ENCODE measurements at places on chromosomes 2 and 18.

GRCh38 chr18:33744032-33744697 lies 166.1 kb downstream of the ASXL3 start:
- no peak for DNase-seq

GRCh38 chr18:56238576-56238975 lies 399.8 kb downstream of the TXNL1 start:
- no peak for DNase-seq

DNA sequence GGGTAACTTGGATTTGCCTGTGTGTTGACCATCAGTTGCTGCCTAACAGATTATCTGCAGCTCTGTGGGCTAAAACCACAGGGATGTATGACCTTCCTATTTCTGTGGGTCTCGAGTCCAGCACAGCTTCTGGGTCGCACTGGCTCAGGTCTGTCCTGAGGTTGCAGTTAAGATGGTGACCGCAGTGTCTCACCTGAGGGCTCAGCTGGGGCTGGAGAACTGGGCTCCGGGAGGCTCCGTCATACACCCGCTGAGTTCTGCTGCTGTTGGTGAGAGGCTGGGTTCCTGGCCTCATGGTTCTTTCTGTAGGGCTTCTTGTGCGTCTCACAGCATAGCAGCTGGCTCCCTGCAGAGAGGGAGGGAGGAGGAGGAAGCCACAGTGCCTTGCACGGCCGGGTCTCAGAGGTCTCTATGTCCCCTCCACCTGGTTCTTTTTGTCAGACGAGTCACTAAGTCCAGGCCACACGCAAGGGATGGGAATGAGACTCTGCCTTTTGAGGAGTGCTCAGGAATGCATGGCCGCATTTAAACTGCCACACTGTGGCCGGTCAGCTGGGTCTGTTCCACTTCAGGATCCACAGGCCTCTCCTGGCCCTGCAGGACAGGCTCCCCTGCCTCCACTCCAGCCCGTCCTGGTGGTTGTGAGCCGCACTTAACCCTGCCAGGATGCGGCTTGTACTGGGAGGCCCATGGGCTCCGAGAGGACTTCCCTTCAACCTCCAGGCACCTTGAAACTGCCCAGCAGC lies 67.2 kb downstream of the ADI1 start:
- DNase-seq = no peak

DNA sequence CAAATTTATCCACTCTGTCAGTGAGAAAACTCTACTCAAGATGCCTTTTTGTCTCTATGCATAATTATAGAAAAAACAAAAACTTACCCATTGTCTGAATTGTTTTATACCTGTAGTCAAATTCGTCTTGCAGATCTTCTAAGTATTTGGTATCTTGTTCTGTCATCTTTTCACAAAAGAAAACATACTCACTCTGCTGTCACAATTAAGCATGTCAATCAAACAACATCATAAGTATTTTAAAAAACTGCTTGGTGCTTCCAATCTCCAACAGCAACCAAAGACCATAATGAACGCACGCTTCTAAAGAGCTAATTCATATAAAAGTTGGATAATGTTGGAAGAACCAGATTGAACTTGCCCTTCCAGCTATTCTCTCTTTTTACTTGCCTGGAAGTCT lies 55.6 kb upstream of the STAT1 start:
- no peak for DNase-seq

- no peak for DNase-seq
These were observed 47.5 kb downstream of the MRPS5 start for GRCh38 chr2:95073856-95074662.

DNA sequence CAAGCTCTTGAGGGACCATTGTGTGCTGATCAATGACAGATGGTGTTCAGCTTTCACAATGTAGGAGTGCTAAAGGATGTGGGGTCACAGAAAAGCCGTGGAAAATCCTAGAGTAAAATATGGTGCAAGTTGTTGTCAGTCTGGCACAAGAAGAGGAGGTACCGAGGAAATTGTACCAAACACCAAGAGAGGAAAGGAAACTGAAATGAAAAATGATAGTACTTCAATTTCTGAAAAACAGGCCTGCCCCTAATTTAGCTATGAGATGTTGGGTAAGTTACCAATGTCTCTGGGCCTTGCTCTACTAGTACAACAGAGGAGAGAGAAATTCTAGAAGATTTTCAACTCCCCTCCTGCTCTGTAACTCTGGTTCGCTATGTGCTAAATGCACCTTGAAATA lies 78.8 kb upstream of the PELI1 start:
- DNase-seq = no peak

- no peak for DNase-seq
These were observed 1.8 kb downstream of the ASIC4 start for GRCh38 chr2:219515874-219516629.

DNA sequence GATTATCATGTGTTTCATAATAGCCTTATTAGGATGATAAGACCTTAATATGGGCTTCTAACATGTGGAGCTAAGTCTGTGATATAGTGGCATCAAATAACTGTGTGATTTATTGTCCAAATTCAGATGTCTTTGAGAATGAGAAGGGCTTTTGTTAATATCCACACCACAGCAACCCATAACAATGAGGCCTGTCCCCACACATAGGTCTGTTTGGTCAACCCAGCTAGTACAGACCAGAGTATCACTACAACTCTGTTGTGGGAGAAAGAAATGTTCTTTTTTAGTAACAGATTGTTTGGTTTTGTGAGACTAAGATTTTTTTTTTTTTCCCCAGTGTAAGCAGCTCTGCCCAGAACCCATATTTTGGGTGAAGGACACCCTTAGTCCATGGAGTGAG lies 439.2 kb downstream of the PIK3C3 start:
- no peak for DNase-seq

- DNase-seq = no peak
These were observed 163.6 kb upstream of the ZNF516 start for GRCh38 chr18:76658627-76659026.

DNA sequence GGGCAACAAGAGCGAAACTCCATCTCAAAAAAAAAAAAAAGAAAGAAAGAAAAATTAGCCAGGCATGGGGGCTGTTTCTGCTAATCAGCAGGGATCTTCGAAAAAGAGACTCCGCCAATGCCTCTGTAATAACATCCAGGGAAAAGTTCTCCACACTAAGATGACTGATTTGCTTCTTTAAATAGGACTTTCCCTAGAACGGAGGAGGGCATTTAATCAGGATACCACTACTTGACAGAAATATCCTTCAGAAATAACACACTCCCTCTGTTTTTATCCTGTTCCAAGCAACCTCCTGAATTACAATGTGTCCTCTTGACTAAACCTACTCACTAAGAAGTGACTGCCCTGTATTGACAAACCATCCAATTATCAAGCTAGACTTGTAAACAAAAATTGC lies 21.7 kb downstream of the REV1 start:
- no peak for DNase-seq

DNA sequence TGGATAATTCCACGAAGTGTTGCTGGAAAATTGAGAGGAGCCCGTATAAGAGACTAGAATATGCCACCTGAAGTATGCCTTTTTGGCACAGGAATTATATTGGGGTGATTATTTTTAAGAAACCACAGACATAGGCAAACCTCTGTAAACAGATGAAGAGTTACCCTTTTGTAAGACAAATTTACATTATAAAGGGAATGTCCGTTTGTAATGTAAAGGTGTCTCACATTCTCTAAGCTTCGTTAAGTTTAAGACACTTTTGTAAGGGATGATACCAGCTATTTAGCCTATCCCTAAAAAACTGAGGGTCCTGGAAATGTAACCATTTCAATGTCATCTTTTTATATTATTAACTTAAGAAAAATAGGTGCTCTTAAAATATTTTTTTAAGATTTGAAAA lies 432.8 kb upstream of the SYT4 start:
- no peak for DNase-seq

- DNase-seq = no peak
These were observed 565.5 kb upstream of the CHAC2 start for GRCh38 chr2:53202063-53202462.

- DNase-seq = peak; percentile 77
These were observed 21.1 kb downstream of the INPP5D start for GRCh38 chr2:233081232-233081730.

GRCh38 chr18:48800466-48800865 lies 150.3 kb downstream of the SMAD7 start:
- no peak for DNase-seq

GRCh38 chr2:74373221-74373676 lies 6.9 kb downstream of the DCTN1 start:
- no peak for DNase-seq

GRCh38 chr18:6557770-6558248 lies 143.1 kb upstream of the L3MBTL4 start:
- no peak for DNase-seq

DNA sequence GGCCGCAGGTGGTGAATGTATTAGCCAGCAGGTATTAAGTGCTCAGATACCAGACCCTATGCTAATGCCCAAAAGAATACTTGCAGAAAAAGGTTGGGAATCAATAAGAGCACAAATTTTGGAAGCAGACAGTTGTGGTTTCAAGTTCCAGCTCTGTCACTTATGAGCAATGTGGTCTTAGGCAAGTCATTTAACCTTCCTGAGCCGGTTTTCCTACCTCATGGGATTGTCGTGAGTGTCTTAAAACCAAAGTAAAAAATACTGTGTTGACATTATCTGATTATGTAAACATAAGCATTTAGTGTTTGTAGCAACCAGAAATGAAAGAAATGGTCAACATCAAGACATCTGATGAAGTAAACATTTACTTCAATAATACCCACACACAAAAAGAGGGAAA lies 93.0 kb upstream of the CHST9 start:
- no peak for DNase-seq

- no peak for DNase-seq
These were observed 3.2 kb downstream of the CYS1 start for GRCh38 chr2:10076988-10077527.

- DNase-seq = peak; percentile 48
These were observed 70.3 kb upstream of the PELI1 start for GRCh38 chr2:64214281-64215115.

DNA sequence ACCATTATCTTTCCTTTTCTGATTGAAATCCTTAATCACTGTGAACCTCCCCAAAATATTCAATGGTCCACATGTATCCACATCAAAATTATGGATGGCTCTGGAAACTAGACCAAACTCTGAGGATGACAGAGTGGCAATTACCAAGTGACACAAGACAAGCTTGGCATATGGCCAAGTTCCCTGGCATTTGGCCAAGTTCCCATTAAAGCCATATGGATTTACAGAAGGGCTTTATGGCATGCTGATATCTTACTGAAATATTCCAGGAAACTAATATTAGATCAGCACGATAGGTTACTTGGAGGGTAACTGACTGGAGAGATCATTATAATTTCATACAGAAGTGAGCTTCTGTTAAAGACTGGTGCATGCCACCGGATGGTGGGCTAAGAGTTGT lies 21.9 kb upstream of the CERS6 start:
- no peak for DNase-seq

- peak; percentile 39 for DNase-seq
These were observed 8.6 kb downstream of the SNRNP27 start for GRCh38 chr2:69902213-69902922.

- no peak for DNase-seq
These were observed 131.0 kb upstream of the CHAC2 start for GRCh38 chr2:53636596-53636995.

GRCh38 chr2:56357655-56358295 lies 174.0 kb downstream of the CCDC85A start:
- DNase-seq = no peak
